H7 (cell line): ENCODE measurements at places on chromosomes 4 and X. TPM values are rescaled to one million over a fixed set of nuclear protein-coding genes. Genes with fewer than 3 reads are reported as not detected.

JAKMIP1 gene
- 8.2 and 10.3 TPM in 2 replicates for total RNA-seq

BLOC1S4 gene
- total RNA-seq: 35.5 and 39.7 TPM in 2 replicates

RBM46 gene
- total RNA-seq: 0.73 and 2.3 TPM in 2 replicates

CT47A7 gene
- not detected in 2 replicates for total RNA-seq

GRCh38 chr4:7254736-7255487 is 62.6 kb downstream of the SORCS2 start:
- DNase-seq: no peak

- no peak for DNase-seq
These were observed 4.9 kb upstream of the PCGF3 start for GRCh38 chr4:700587-701264.
